Activated CD4-positive, alpha-beta T cell treated with anti-CD3 and anti-CD28 coated beads, Interleukin-2, amount 50 U/mL, for 16 hours (primary cell): ENCODE measurements at places on chromosomes 7 and 10.

DNA sequence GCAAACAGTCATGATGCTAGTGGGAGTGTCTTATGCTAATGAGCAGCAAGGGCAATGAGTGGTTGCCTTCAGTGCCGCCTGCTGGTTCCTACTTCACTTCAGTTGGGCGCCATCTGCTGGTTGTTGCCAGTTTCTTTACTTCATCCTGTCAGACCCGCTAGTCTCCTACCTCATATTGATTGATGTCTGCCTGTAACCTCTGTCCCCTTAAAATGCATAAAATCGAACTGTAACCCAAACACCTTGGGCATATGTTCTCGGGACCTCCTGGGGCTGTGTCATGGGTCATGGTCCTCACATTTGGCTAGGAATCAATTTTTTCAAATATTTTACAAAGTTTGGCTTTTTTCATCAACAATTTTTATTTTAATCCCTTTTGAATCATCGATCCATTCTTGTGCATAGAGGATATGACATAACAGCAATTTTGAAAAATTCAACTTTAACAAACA lies 62.8 kb upstream of the C7orf33 start:
- peak; percentile 92 for DNase-seq

DNA sequence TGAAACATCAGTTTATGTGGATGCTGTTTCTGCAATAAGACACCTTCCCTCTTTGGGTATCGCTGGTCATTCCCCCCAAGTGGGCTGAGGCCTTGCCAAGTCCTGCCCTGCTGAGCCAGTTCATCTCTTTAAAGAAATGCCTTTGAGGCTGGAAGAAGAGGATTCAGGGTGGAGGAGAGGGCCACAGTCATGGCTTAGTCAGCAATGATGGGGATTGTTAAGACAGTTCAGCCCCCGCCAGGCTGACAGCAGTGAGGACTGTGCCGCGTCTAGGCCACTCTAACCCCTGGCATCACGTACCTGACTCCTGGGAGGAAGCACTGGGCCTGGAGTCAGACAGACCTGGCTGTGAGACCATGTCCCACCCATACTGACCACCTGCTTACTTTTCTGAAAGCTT lies 48.3 kb downstream of the PNLIPRP2 start:
- DNase-seq: no peak

- peak; percentile 30 for DNase-seq
These were observed 5.9 kb upstream of the UPF2 start for GRCh38 chr10:12048547-12048946.

DNA sequence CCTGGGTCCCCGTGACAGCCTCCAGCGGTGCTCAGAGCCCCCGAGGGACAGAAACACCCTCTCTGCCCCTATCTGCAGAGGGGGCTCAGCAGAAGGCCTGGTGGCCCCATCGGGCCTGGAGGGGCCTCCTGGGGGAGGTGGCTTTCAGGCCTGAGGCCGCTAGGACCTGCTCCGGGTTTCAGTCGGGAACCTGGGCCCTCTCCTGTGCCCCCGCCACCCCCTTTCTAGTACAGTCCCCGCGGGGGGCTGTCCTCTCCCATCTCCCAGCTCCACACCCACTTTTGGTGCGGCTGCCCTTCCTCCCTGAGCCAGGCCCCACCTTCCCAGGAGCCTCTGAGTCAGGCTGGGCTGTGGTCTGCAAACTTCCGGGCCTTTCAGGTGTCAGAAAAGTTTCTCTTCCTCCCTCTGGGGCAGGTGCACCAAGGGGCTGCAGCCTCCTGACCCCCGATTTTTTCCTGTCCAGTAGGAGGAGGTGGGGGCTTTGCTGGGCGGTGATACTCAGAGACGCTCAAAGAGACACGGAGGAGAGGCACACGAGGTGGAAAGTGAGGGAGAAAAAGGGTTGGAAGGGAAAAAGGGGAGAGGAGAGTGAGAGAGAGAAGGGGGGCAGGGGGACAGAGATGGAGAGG lies 692 bp downstream of the CARD11 start:
- peak; percentile 79 for DNase-seq

DNA sequence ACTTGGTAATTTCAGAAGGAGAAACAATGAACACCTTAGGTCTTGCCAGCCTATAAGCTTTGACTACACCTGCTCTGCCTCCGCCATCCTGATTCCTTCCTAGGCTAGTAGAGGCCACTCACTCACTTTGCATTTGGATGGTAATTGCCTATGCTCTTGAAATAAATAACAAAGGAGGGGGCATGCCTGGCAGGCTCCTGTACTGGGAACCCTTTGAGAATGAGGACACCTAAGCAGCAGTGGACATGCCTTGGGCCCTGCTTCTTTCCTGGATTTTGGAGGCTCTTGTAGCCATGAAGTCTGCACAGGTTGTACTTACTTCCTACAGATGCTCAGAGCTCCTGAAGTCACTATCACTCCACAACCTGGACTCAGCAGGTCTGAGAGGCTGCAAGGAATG lies 65.8 kb downstream of the BLNK start:
- no peak for DNase-seq

- peak; percentile 24 for DNase-seq
These were observed 1.9 kb downstream of the SLC29A4 start for GRCh38 chr7:5284304-5285281.

DNA sequence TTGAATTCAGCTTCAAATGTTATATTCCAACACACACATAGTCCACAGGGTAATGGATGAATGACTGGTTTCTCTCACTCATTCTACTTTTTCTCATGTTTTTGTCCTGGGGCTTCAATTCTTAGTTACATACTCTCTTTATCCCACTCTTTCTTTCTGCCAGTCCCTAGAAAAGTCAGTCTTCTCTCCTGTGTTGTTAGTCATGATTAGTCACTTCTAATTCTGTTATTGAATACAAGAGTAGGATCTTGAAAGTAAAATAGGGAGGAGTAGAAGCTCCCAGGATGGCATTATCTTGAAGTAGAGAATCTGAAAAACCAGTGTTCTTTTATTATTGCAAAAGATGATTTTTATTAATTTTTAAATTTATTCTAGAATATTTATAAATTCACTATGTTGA lies 45.5 kb upstream of the CALCR start:
- no peak for DNase-seq

DNA sequence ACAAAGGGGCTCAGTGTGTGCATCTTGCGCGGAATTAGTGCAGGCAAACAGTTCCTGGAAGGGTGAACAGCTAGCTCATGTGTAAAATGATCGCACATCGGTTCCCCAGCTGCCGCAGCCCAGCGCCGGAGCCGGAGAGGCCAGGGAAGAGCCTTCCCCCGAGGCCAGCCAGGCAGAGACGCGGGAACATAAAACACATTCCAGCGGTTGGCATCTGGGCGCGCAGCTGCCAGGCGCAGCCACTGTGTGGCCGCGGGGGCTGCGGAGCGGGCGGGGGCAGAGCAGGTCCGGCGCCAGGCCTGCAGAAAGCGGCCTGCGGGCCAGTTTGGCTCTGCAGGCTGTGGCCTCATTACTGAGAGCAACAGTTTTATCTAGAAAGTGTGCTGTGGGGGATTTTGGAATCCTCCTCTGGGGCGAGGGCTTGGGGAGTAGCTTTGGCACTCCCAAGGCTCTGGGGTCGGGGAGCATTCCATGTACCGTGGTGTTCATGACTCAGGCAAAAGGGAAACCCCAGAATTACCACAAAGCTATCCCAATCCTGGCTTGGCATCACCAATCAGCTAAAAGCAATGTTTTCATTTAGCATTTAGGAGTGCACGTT lies 74.3 kb downstream of the SAMD9 start:
- no peak for DNase-seq

DNA sequence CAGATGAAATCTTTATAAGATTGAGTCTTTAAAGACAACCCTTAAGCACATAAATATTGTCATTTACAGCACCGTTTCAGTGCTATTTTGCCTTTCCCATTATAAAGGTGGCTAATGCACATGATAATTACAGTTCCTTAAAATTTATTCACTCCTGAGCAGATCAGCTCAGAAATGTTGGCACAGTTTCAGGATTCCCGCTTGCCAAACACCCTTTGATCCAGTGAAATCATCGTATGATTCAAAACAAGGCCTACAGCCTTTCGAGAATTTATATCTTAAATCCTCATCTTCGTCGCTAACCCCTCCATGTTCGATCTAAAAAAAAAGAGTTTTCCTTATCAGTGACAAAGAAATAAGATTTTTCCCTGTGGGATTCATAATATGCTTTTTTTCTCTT lies 14.1 kb upstream of the SOSTDC1 start:
- no peak for DNase-seq

- no peak for DNase-seq
These were observed 59.1 kb downstream of the CNTNAP2 start for GRCh38 chr7:146175716-146176115.

DNA sequence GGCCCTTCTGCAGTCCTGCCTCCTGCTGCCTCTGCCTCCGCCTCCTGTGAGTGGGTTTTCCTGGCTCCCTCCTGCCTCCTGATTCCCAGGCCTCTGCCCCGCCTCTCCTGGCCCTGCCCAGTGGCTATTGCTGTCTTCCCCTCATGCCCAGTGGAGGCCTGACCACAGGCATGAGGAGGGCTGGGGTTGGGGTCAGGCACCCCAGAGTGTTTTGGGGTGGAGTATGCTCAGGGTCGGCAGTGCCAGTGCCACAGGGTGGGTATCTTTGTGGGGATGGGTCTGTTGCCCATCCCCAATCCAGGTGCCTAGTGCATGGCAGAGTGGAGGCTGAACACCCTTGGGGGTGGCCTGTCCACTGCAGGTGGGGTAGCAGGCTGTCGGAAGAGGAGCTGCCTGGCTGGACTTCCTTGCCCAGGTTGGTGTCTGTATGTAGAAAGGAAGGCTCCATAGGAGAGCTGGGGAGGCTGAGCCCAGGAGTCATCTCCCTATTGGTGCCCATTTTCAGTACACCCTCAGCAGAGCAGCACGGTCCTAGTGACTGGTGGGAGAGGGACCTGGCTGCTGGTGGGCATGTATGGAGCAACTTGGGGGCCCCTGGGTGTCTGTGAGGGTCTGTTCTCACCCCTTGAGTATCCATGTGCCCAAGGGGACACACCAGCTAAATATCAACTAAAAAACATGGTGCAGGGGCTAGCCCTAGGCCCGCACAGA lies 62.2 kb downstream of the ARHGAP22 start:
- no peak for DNase-seq

GRCh38 chr7:23107781-23108180 lies 2.2 kb downstream of the KLHL7 start:
- DNase-seq: no peak

- DNase-seq: peak; percentile 58
These were observed 4.5 kb downstream of the SAP25 start for GRCh38 chr7:100568896-100569844.

DNA sequence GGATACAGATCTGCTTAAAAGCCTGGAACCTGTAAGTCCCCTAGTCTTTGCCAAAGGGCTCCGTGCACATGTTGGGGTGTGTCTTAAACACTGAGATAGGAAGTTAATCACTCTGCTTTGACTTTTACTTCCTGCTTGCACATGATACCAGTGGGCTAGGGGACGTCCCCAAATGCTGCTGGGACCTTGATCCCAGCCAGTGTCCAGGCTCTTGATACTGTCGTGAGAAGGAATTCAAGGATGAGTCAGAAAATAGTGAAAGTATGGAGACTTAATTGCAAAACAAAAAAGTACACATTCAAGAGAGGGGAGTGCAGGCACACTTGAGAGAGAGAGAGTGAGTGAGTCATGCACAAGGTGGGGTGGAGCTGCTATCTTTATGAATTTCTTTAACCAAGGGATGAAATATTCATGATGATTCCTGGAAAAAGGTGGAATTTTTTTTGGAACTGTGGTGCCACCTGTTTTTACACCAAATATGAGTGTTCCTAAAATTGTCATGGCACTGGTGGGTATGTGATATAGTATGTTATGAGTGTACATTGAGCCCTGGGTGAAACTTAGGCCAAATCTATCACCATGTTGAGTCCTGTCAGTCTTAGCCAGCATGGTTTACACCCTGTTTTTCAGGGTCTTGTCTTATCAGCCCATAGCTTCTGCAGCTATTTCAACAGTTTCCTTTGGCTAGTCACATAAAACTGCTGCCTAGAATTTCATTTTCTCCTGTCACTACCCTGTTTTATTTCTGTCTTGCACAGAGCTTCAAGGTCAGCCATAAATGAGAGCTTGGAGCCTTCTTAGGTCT lies 88.3 kb upstream of the CYP26C1 start:
- DNase-seq: no peak

GRCh38 chr7:110448918-110449317 lies 642.0 kb upstream of the LRRN3 start:
- DNase-seq: no peak

DNA sequence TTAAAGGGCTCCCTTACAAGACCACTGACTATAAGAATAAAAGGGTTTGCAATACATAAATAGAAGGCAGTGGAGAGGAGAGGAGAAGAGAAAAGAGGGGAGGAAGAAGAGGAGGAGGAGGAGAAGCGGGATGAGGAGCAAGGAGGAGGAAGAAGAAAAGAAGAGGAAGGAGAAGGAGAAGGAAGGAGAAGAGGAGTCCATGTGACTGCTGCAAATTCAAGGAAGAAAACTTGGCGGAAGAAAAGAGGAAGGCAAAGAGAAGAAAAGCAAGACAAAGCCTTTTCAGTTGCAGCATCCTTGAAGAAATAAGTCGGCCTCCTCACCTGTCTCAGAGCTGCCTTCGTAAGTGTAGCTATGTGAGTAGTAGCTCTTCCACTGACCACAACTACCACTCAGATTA lies 22.6 kb downstream of the ASAH2 start:
- DNase-seq: no peak

- peak; percentile 55 for DNase-seq
These were observed at the start of gene NIPSNAP2 for GRCh38 chr7:55964261-55965099. TSS of gene NIPSNAP2 (plus strand) at chr7:55964585. CDS start at chr7:55964610, 25 bp downstream.

- DNase-seq: no peak
These were observed 6.7 kb downstream of the OTUD1 start for GRCh38 chr10:23445591-23445990.

DNA sequence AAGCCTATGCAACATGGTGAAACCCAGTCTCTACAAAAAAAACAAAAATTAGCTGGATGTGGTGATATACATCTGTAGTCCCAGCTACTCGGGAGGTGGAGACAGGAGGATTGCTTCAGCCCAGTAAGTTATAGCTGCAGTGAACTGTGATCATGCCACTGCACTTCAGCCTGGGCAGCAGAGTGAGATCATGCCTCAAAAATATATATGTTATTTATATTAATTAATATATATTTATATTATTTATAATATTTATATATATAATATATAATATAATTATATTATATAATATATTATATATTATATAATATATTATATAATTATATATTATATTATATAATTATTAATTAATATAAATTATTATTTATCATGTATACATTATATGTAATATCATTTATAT lies 1158.4 kb upstream of the AUTS2 start:
- DNase-seq: no peak
